Activated T-helper 1 cell treated with anti-CD3 and anti-CD28 coated beads, Interleukin-12 subunit alpha, Interleukin-12 subunit beta, Interleukin-2, Interleukin-4 antibody, amounts not matched to agents 30 ng/mL and 10 ng/mL and 1 ng/mL, durations not matched to agents 14 hours and 24 hours and 36 hours (primary cell): ENCODE measurements at places on chromosomes 1 and 21.

DNA sequence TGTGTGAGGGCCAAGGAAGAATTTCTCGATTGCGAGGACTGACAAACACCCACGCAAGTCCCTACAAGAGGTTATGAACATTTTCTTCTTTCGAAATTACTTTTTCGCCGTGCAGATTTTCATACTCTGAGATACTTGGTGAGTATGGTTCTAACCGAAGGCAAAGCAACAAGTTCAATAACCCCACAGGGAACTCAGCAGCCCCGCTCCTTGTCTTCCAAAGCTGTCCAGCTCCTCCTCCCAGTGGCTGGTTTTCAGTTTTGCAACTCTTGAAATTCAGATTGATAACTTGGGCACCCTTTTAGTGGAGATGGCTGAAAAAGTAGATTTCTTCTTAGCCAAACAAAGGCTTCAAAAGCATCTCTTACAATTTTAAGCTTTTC, 154.4 kb downstream of the SETD4 start:
- no peak for DNase-seq
- H3K4me1 ChIP-seq: no peaks in the 10 kb centered on the region
- peaks cover 5% of the 10 kb centered on the region for H3K27me3 ChIP-seq
- no peak overlapping the region for H3K4me3 ChIP-seq

DNA sequence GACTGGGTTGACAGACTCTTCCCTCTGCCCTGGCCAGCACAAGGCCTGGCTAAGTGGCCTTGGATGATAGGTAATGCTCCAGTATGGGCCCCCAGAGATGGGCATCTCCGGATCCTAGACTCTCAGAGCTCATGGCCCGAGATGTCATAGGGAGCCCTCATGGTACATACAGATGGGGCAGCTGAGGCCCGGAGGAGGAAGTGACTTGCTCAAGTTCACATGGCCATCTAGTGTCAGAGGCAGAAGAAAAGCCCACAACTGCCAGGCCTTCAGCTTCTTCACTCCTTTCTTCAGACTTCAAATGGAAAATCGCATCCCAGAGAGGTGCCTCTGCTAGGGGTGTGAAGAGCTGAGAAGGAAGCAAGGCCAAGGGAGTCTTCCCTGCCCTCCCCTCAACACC, 46.8 kb upstream of the SYNC start:
- H3K27ac ChIP-seq: no peak overlapping the region
- DNase-seq: no peak
- peaks cover 8% of the 10 kb centered on the region for H3K4me1 ChIP-seq

GRCh38 chr1:34470401-34470800, 284.4 kb upstream of the GJB5 start:
- no peak overlapping the region for H3K27ac ChIP-seq
- H3K27me3 ChIP-seq: peaks cover 5% of the 10 kb centered on the region
- H3K4me1 ChIP-seq: no peaks in the 10 kb centered on the region
- no peaks in the 10 kb centered on the region for H3K36me3 ChIP-seq
- no peak overlapping the region for H3K4me3 ChIP-seq
- DNase-seq: no peak

DNA sequence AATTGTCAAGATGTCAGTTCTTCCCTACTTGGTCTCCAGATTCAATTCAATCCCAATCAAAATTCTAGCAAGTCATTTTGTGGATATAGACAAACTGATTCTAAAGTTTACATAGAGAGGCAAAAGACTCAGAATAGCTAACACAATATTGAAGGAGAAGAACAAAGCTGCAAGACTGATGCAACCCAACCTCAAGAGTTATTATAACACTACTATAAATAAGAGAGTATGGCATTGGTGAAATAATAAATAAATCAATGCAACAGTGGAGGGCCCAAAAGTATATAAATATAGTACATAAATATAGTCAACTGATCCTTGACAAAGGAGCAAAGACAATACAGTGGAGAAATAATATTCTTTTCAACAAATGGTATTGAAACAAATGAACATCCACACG, 49.7 kb downstream of the PRPF38A start:
- no peak overlapping the region for H3K4me3 ChIP-seq
- no peaks in the 10 kb centered on the region for H3K27me3 ChIP-seq
- no peak overlapping the region for H3K27ac ChIP-seq

- no peak overlapping the region for H3K27ac ChIP-seq
- H3K27me3 ChIP-seq: no peaks in the 10 kb centered on the region
- no peaks in the 10 kb centered on the region for H3K36me3 ChIP-seq
- DNase-seq: no peak
These were observed 79.2 kb upstream of the DESI2 start for GRCh38 chr1:244573768-244574167.

GRCh38 chr1:154626456-154627256, 18.7 kb upstream of the ADAR start:
- peaks cover 12% of the 10 kb centered on the region for H3K27me3 ChIP-seq
- H3K36me3 ChIP-seq: peaks cover 20% of the 10 kb centered on the region
- DNase-seq: peak; percentile 16
- peak overlapping the region; percentile 99 for H3K4me3 ChIP-seq
- peak overlapping the region; percentile 98 for H3K27ac ChIP-seq

GRCh38 chr21:34967509-34968289, 81.4 kb downstream of the RUNX1 start:
- DNase-seq: no peak
- H3K27ac ChIP-seq: peak overlapping the region; percentile 94
- peaks cover 91% of the 10 kb centered on the region for H3K4me1 ChIP-seq
- peaks cover 2% of the 10 kb centered on the region for H3K27me3 ChIP-seq
- H3K4me3 ChIP-seq: peak overlapping the region; percentile 80

DNA sequence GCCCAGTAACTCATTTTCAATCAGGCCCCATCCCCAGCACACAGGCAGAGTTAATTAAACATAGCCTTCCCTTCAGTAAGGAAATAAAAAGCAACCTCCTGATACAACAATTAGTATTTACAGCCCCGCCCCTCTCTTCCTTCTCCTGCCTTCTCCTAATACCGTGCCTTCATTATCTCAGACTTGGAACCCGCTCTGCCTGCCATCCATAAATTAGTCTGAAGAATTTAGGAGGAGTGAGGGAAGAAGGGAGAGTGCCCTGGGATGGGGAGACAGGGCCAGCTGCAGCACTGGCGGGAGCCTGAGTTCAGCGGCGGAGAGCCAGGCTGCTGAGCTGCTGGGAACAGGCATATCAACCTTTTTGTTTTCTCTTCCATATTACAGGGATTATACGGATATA, 172.8 kb downstream of the ACTL8 start:
- H3K4me3 ChIP-seq: no peak overlapping the region
- H3K4me1 ChIP-seq: no peaks in the 10 kb centered on the region
- no peaks in the 10 kb centered on the region for H3K27me3 ChIP-seq

- no peaks in the 10 kb centered on the region for H3K4me1 ChIP-seq
- H3K27me3 ChIP-seq: no peaks in the 10 kb centered on the region
- H3K4me3 ChIP-seq: no peak overlapping the region
- DNase-seq: no peak
These were observed 103.2 kb upstream of the DMRTA2 start for GRCh38 chr1:50526431-50526830.

GRCh38 chr1:224300346-224300745, 29.6 kb downstream of the NVL start:
- H3K27me3 ChIP-seq: no peaks in the 10 kb centered on the region
- DNase-seq: no peak
- H3K36me3 ChIP-seq: peaks cover 30% of the 10 kb centered on the region
- no peak overlapping the region for H3K4me3 ChIP-seq
